D721Med (cell line): ENCODE measurements at places on chromosomes 5 and 9.

GRCh38 chr9:4796988-4797853 is 4.5 kb downstream of the RCL1 start:
- DNase-seq = no peak

DNA sequence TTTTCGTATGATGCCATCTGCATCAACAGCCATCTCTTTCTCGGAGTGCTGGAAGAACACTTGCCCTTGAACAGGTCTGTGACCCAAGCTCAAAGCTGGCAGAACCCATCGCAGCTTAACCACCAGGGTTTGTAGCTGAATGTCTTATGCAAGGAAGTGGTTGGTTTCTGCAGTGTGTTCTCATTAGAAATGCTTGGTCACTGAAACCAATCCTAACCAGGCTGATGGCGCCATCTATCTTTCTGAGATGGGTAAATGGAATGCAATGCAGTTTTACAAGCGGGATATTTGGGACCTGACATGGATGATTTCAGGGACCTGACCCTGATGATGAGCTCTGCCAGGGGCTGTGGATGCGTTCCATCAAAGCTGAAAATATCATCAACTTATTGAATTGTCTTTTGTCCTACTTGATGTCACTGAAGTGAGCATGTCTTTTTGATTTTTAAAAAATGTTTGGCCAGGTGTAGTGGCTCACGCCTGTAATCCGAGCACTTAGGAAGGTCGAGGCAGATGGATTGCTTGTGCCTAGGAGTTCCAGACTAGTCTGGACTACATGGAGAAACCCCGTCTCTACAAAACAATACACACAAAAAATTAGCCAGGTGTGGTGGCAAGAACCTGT is 28.7 kb downstream of the DMRT3 start:
- DNase-seq = no peak

GRCh38 chr9:133054966-133055365 is 6.8 kb upstream of the CEL start:
- no peak for DNase-seq

- no peak for DNase-seq
These were observed 143.1 kb downstream of the FSTL4 start for GRCh38 chr5:133469252-133469651.
